ENCODE measurements at places on chromosomes 12 and 14. TPM values are rescaled to one million over a fixed set of nuclear protein-coding genes. Genes with fewer than 3 reads are reported as not detected.

The BIN2 gene
- total RNA-seq = not detected

DNA sequence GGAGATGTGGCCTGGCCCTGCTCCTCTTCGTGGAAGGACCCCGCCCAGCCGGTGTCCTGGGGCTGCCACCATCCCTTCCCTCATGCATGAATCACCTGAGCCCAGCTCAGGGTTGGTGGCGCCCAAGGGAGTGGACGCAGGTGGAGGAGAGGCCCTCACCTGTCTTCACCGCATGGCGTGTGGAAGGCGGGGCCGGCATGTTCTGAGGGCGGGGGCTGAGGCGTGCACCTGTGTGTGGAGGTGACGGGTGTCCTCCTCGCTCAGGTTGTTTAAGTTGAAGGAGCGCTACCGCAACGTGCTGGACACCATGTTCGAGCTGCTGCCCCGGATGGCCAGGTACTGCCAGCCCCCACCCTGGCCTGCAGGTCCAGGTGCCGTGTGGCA, 47.0 kb downstream of the SLC8B1 start:
- no peak for DNase-seq
- no peak overlapping the region for H3K4me3 ChIP-seq
- H3K36me3 ChIP-seq = no peaks in the 10 kb centered on the region

DNA sequence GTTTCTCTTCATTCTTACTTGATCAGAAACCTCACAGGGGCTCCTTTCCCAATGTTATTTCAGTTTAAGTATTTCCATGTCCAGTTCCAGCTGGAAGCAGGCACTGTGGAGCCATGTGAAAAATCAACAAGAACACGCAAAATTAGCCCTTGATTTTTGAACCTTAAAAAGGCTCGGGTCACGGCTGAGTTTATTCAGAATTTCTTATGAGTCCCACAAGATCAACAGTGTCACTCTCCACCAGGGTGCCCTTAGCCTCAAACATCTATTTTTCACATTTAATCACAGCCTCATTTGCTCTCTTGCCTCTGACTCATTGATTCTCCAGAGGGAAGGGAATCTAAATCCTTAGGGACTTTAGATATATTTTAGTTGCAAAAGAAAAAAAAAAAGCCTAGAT, 157.7 kb upstream of the AVPR1A start:
- no peak overlapping the region for H3K27ac ChIP-seq
- no peak for DNase-seq
- H3K4me3 ChIP-seq = no peak overlapping the region
- no peaks in the 10 kb centered on the region for H3K4me1 ChIP-seq
- H3K27me3 ChIP-seq = no peaks in the 10 kb centered on the region
- H3K36me3 ChIP-seq = no peaks in the 10 kb centered on the region

- H3K36me3 ChIP-seq = peaks cover 3% of the 10 kb centered on the region
- no peaks in the 10 kb centered on the region for H3K4me1 ChIP-seq
- no peaks in the 10 kb centered on the region for H3K27me3 ChIP-seq
- H3K27ac ChIP-seq = no peak overlapping the region
- no peak for DNase-seq
These were observed 76.1 kb upstream of the GPHB5 start for GRCh38 chr14:63394841-63395240.

DNA sequence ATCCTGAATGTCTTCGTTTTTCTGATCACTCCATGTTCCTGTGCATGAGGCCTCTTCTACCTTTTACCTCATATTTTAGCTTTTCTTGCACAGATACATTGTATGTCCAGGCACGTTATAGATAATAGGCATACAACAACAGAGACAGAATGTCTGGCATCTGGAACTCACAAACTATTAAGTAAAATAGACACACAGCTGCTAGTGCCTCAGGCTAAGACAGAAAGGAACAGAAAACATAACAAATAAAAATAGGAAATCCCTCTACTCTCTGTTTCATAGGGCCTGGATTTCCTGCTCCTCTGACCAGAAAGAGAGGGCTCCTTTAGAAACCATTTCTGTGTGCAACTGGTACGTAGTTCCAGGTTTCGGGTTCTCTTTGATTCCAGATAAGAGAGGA, 48.6 kb downstream of the ATXN7L3B start:
- H3K36me3 ChIP-seq = no peaks in the 10 kb centered on the region
- no peaks in the 10 kb centered on the region for H3K27me3 ChIP-seq

The DMAC2L gene
- 17.1 TPM for total RNA-seq

DNA sequence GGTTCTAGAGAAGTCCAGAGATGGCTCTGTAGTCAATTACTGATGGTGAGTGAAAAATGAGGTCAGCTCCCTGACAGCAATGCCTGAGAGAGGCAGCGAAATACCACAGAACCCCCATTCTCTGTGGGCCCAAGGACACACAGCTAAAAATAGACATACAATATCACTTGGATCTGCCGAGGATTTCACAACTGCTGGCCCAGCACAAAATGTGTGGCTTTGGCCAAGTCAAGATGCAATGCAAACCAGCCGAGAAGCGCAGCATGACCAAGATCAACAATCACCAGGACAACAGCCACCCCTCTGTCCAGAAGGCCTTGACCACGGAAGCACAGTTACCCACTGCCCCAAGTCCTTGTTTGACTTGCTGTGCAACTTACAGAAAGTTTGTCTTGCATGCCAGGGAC, 52.2 kb downstream of the CKAP4 start:
- H3K27ac ChIP-seq = no peak overlapping the region
- H3K4me3 ChIP-seq = no peak overlapping the region
- no peaks in the 10 kb centered on the region for H3K27me3 ChIP-seq

GRCh38 chr14:34219661-34220377, 242.2 kb downstream of the SPTSSA start:
- no peak overlapping the region for H3K4me3 ChIP-seq
- DNase-seq = no peak
- H3K4me1 ChIP-seq = peaks cover 28% of the 10 kb centered on the region
- no peaks in the 10 kb centered on the region for H3K36me3 ChIP-seq

The FBXO34 gene
- 23.2 TPM for total RNA-seq

GRCh38 chr14:26605602-26606001, 7.8 kb upstream of the NOVA1 start:
- H3K4me1 ChIP-seq = peaks cover 14% of the 10 kb centered on the region
- no peak overlapping the region for H3K4me3 ChIP-seq
- DNase-seq = peak; percentile 58
- peak overlapping the region; percentile 13 for H3K27ac ChIP-seq
- peaks cover under 1% of the 10 kb centered on the region for H3K27me3 ChIP-seq

- no peaks in the 10 kb centered on the region for H3K27me3 ChIP-seq
- no peak overlapping the region for H3K27ac ChIP-seq
- no peak overlapping the region for H3K4me3 ChIP-seq
- peaks cover 31% of the 10 kb centered on the region for H3K4me1 ChIP-seq
These were observed 362.1 kb downstream of the GALC start for GRCh38 chr14:87630846-87631245.

The GARIN6 gene
- not detected for total RNA-seq

DNA sequence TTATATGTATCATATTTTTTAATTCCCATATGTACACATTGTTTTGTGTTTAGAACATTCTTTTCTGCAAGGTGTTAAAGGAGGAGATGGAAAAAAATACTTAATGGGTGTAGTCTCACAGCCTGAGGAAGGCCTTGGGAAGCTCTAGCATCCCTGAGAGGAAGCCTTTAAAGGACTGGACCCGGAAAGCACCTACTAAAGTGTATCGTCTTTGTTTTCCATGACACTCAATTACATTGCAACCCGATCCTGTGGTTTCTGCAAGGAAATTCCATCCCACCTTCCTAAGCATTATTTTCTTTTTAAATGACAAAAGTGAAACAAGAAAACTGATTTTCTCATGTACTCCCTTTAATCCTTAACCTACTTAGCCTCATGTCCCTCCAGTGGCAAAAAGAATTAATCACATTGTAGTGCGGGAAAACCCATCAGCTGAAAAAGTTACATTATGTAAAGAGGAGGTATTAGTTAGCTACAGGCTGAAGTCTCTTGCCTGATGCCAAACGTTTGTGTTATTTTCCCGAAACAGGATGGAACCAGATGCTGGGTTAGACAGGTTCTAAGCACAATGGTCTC, 147.8 kb upstream of the CPSF6 start:
- H3K4me3 ChIP-seq = no peak overlapping the region
- no peaks in the 10 kb centered on the region for H3K36me3 ChIP-seq
- no peak overlapping the region for H3K27ac ChIP-seq
- H3K27me3 ChIP-seq = no peaks in the 10 kb centered on the region
- H3K4me1 ChIP-seq = peaks cover 39% of the 10 kb centered on the region
- DNase-seq = peak; percentile 23

DNA sequence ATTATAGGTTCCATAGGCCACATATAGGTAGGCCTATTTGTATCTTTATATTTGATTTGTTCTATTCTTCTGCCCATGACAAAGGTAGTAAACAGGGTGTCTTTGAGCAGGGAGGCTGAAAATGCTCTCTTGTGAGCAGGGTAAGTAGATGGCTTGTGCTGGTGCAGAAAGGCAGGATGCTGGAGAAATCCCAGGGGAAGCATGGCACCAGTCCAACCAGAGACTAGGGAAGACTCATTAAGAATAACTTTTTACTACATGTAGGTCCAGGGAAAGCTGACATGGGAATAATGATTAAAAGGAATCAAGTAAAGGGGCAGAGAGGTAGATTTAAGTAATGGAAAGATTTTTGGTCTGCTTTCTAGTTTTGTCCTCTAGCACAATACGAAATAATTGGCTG, 245.0 kb downstream of the RGS6 start:
- H3K36me3 ChIP-seq = no peaks in the 10 kb centered on the region
- H3K4me1 ChIP-seq = peaks cover 10% of the 10 kb centered on the region
- no peak overlapping the region for H3K4me3 ChIP-seq
- no peaks in the 10 kb centered on the region for H3K27me3 ChIP-seq
- no peak overlapping the region for H3K27ac ChIP-seq

The NPAS3 gene
- total RNA-seq = 0.25 TPM

- H3K27me3 ChIP-seq = no peaks in the 10 kb centered on the region
- DNase-seq = no peak
- H3K36me3 ChIP-seq = no peaks in the 10 kb centered on the region
- H3K27ac ChIP-seq = no peak overlapping the region
- no peak overlapping the region for H3K4me3 ChIP-seq
These were observed 6.5 kb upstream of the CPNE6 start for GRCh38 chr14:24064856-24065255.

- no peak overlapping the region for H3K4me3 ChIP-seq
- peaks cover 9% of the 10 kb centered on the region for H3K4me1 ChIP-seq
- no peaks in the 10 kb centered on the region for H3K36me3 ChIP-seq
These were observed 18.4 kb downstream of the GSG1 start for GRCh38 chr12:13084898-13085640.

The CEP170B gene
- 13.7 TPM for total RNA-seq

- no peak for DNase-seq
- no peak overlapping the region for H3K4me3 ChIP-seq
- H3K27ac ChIP-seq = no peak overlapping the region
These were observed 29.9 kb upstream of the TC2N start for GRCh38 chr14:91897106-91897701.

- no peaks in the 10 kb centered on the region for H3K36me3 ChIP-seq
- H3K4me3 ChIP-seq = no peak overlapping the region
- H3K27me3 ChIP-seq = no peaks in the 10 kb centered on the region
- DNase-seq = no peak
- H3K27ac ChIP-seq = no peak overlapping the region
These were observed 194.4 kb upstream of the BCL2L14 start for GRCh38 chr12:11876307-11876706.

The MGAT4C gene
- not detected for total RNA-seq

- no peak overlapping the region for H3K4me3 ChIP-seq
- H3K27me3 ChIP-seq = no peaks in the 10 kb centered on the region
- no peak overlapping the region for H3K27ac ChIP-seq
These were observed 14.1 kb downstream of the CYP46A1 start for GRCh38 chr14:99698236-99698635.

The ATG14 gene
- 28.8 TPM for total RNA-seq

GRCh38 chr12:96196781-96197180, 2.6 kb downstream of the ELK3 start:
- no peak overlapping the region for H3K4me3 ChIP-seq
- H3K27me3 ChIP-seq = peaks cover 50% of the 10 kb centered on the region
- peaks cover 14% of the 10 kb centered on the region for H3K4me1 ChIP-seq
- no peaks in the 10 kb centered on the region for H3K36me3 ChIP-seq
- DNase-seq = no peak

The DAD1 gene
- total RNA-seq = 166 TPM

- DNase-seq = peak; percentile 13
- no peak overlapping the region for H3K27ac ChIP-seq
- H3K4me3 ChIP-seq = no peak overlapping the region
- no peaks in the 10 kb centered on the region for H3K4me1 ChIP-seq
- no peaks in the 10 kb centered on the region for H3K27me3 ChIP-seq
These were observed 158.5 kb upstream of the RTL1 start for GRCh38 chr14:101062065-101062450.

The SLC6A12 gene
- total RNA-seq = 0.12 TPM

The VWF gene
- total RNA-seq = 8.0 TPM

The FKBP3 gene
- 149 TPM for total RNA-seq

GRCh38 chr14:95395098-95395737, 75.5 kb upstream of the CLMN start:
- no peaks in the 10 kb centered on the region for H3K27me3 ChIP-seq
- H3K4me3 ChIP-seq = no peak overlapping the region
- no peaks in the 10 kb centered on the region for H3K4me1 ChIP-seq
- H3K36me3 ChIP-seq = no peaks in the 10 kb centered on the region
- no peak overlapping the region for H3K27ac ChIP-seq
- no peak for DNase-seq

DNA sequence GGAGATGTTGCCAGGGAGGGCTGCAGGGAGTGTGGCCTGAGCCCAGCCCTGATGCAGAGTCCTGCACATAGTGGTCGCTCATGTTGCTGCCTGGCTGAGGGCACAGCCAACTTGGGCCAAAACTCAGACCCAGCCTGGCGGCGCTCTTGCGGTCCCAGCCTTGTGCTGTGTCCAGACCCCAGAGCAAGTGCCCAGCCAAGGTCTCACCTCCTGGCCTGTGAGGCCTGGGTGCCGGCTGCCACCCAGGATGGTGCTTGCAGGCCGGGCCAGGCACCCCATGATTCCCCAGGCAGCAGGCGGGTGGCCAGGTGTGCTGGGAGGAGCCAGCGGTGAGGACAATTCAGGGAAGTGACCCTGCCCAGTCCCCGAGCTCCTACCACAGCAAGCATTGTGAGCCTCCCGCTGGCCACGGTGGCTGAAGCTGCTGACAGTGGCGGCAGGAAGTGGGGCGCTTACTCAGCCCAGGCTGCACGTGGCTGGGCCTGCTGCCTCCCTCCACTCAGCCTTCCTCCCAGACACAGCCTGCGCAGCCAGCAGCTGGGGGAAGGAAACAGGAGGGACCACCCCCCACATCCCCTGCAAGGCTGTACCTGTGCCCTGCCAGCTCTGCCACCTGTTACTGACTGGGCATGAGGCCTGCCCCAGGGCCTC, 17.7 kb upstream of the PGF start:
- peaks cover 14% of the 10 kb centered on the region for H3K4me1 ChIP-seq
- no peak overlapping the region for H3K4me3 ChIP-seq
- no peak for DNase-seq
- no peak overlapping the region for H3K27ac ChIP-seq
- H3K27me3 ChIP-seq = peaks cover 6% of the 10 kb centered on the region

DNA sequence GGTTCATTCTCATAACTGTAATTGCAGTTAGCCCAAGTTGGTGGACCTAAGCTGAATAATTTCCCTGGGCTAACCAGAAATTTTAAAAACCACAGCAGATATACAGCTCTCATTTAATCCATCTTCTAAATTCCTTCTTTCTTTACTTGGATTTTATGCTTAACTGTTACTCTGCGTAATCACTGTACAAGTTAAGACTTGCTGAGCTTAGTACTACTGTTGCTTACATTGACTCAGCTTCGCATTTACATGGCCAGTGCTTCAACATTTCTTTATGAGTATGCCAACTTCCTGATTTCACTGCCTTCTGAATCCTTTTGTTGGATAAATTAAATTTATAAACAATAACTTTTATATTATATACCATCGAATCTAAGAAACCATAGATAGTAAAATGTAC, 147.4 kb downstream of the SLC38A4 start:
- H3K27ac ChIP-seq = no peak overlapping the region
- DNase-seq = no peak
- H3K4me1 ChIP-seq = peaks cover 6% of the 10 kb centered on the region
- no peaks in the 10 kb centered on the region for H3K27me3 ChIP-seq
- no peaks in the 10 kb centered on the region for H3K36me3 ChIP-seq

Measured in neural progenitor cell (in vitro differentiated cells).